ENCODE measurements at places on chromosomes 16 and 17.

- DNase-seq: no peak
Measured at GRCh38 chr16:87602821-87603683, 744 bp downstream of the JPH3 start.

DNA sequence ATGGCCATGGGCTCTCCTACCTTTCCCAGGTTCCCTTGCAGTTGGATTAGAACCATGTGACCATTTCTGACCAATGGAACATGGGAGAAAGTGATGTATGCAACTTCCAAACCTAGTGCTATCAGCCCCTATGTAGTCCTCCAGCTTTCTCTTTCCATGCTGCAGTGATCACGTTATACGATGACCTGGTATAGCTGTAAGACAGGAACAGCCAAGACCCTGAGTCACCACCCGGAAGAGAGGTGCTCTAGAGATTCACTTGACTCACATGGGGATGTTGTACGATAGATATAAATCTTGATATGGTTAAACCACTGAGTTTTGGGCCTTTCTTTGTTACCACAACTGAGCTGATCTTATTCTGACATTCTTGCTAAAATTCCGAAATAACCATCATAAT is 65.1 kb downstream of the NOG start:
- DNase-seq: no peak

GRCh38 chr17:83203073-83203471 is 123.7 kb downstream of the METRNL start:
- peak; percentile 86 for DNase-seq

- no peak for DNase-seq
Measured at GRCh38 chr16:49621241-49622083, 234.4 kb downstream of the ZNF423 start.

- DNase-seq: no peak
Measured at GRCh38 chr16:3046641-3047386, 453 bp downstream of the MMP25 start.

Measured in amniotic stem cell (primary cell).